ENCODE measurements at places on chromosomes 7 and 10.

DNA sequence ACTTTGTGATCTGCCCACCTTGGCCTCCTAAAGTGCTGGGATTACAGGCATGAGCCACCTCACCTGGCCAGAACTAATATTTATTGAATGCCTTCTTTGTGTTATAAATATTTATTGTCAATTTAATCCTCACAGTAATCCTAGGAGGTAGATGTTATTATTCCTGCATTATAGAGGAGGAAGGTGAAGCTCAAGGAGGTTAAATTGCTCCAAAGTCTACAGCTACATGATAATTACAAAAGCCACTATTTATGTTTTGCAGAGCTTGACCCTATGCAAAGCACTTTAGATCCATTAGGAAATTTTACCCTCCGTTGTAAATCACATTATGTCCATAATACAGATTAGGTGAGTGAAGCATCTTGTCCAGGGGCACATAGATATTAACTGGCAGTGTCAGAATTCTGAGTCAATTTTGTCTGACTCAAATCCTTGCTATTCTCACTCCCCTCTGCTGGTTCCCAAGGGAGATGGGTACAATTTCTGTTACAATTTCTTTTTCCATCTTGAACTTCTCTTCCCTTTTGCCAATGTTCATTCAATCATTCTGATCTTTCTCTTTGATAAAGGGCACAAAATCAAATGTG lies 25.7 kb upstream of the CDK14 start:
- no peak for DNase-seq

GRCh38 chr10:127153181-127153580 lies 43.2 kb downstream of the INSYN2A start:
- no peak for DNase-seq

GRCh38 chr10:16016688-16017087 lies 156.4 kb upstream of the MINDY3 start:
- no peak for DNase-seq

DNA sequence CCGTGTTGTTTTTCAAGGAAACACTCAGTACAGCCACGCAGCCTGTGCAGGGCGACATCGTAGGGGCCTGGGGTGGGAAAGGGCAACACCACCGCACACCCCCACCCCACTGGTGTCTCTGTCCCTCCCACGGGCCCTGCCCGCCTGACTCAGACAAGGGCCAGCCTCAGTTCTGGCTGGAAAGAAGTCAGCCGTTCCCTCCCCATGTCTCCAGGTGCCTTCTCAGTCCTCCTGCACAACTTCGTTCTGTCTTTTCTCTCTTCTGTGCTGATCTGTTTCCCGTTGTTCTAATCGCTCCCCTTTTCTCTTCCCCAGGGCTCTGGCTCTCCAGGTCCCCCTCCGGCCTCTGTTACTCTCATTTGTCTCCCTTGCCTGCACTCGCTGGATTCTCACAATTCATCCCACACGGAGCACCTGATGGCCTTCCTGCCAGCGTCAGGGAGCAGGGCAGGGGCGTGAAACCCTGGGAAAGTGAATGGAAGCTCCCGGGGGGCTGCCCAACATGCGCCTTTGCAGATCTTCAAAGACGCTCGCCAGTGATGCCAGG lies 97.7 kb downstream of the WDR37 start:
- no peak for DNase-seq

DNA sequence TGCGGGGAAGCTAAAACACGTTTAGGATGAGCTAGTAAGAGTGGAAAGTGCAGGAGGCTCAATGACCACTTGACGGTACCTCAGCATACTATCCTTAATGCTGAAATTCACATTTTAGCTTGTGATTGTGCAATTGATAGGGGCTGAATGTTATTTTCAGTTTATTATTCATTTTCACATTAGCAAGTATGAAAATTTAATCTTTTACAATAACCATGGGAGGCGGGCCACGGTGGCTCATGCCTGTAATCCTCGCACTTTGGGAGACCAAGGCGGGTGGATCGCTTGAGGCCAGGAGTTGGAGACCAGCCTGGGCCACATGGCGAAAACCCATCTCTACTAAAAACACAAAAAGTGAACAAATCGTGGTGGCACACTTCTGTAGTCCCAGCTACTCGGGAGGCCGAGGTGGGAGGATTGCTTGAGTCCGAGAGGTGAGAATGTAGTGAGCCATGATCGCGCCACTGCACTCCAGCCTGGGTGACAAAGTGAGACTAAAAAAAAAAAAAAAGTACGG lies 22.0 kb upstream of the ANLN start:
- DNase-seq, result no peak

GRCh38 chr7:74039337-74039736 lies 11.4 kb downstream of the ELN start:
- no peak for DNase-seq
